ENCODE measurements at places on chromosomes 4 and X.

DNA sequence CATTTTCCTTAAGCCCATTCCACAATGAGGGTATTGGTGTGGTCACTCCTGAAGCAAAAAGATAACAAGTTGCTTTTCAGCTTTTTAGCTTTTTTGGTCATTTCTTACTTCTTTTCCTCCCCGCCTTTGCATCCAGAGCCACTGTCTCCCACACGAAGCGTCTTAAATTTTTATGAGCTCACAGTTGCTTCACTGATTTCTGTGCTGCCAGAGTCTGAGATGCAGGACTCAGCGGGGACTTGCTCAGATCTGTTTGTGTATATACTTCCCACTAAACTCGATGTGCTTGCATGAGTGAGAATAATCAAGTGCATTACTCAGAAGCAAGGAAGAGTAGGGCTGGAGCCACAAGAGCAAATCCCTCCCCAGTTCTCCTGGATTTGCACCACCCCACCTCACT lies 80.2 kb upstream of the FHL1 start:
- no peaks in the 10 kb centered on the region for H3K36me3 ChIP-seq
- H3K27ac ChIP-seq: no peak overlapping the region
- no peaks in the 10 kb centered on the region for H3K27me3 ChIP-seq

DNA sequence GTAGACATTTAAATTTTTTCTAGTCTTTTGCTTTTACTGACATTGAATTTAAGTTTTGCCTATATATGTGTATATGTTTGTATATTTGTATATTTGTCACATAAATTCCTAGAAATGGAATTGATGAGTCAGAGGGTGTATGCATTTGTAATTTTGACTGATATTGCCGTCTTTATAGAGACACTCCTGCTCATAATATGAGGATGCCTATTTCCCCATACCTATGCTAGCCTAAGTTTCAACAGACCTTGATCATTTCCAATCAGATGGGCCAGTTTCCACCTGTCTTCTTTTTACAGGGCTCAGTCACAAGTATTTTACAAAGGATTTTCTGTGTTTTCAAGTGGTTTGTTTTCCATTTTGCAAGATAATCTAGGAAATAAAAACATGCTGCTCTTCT lies 10.8 kb downstream of the PDLIM5 start:
- H3K36me3 ChIP-seq: no peaks in the 10 kb centered on the region
- peaks cover 4% of the 10 kb centered on the region for H3K4me1 ChIP-seq
- H3K27me3 ChIP-seq: no peaks in the 10 kb centered on the region
- H3K27ac ChIP-seq: no peak overlapping the region
- DNase-seq: no peak

- no peak overlapping the region for H3K27ac ChIP-seq
- no peaks in the 10 kb centered on the region for H3K4me1 ChIP-seq
- no peak overlapping the region for H3K4me3 ChIP-seq
- DNase-seq: no peak
- no peaks in the 10 kb centered on the region for H3K27me3 ChIP-seq
These were observed 97.3 kb downstream of the RS1 start for GRCh38 chrX:18574591-18574990.

- H3K36me3 ChIP-seq: no peaks in the 10 kb centered on the region
- H3K27me3 ChIP-seq: no peaks in the 10 kb centered on the region
- no peak overlapping the region for H3K4me3 ChIP-seq
- DNase-seq: no peak
These were observed 71.0 kb upstream of the LSM6 start for GRCh38 chr4:146104541-146104940.

- no peaks in the 10 kb centered on the region for H3K36me3 ChIP-seq
- no peak overlapping the region for H3K4me3 ChIP-seq
- no peaks in the 10 kb centered on the region for H3K27me3 ChIP-seq
These were observed 238.3 kb downstream of the KCNIP4 start for GRCh38 chr4:21710179-21710835.

GRCh38 chr4:173858471-173858870 lies 328.4 kb upstream of the HAND2 start:
- H3K4me1 ChIP-seq: no peaks in the 10 kb centered on the region

All from mesendoderm (in vitro differentiated cells).